ENCODE measurements at places on chromosomes 3 and 15.

DNA sequence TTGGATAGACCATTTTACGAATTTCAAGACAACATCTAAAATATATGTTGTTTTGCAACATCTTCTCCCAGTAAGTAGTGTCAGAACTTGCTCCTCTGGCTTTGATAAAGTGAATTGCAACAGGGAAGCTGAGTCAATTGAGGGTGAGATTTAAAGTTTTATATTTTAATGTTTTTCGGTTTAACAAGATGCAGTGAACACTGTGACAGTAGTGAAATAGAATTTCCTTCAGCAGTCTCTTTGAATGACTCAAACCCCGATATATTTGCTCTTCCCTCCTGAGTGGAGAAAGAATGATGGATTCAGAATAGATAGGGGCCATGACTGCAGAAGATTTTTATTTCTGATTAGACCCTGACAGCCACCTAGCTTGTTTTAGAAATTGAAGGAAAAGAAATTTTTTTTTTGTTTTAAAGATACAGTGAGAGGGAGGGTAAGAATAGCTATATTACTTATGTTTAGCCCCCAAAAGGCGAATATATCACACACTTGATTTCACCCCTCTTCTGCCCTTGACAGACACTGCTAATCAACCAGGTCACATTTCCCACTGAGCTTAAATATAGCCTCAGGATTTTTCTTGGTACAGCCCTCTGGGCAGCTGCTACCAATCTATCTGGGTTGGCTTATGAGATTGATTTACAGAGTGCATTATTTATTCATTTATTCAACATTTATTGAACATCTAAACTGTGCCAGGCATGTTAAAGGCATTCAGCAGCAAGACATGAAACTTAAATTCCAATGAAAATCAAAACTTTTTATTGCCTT lies 183.3 kb upstream of the ADAMTS9 start:
- DNase-seq: no peak

- DNase-seq: no peak
Observed at GRCh38 chr15:85929786-85930185, 135.1 kb upstream of the KLHL25 start.

- no peak for DNase-seq
Observed at GRCh38 chr3:159032311-159032710, 230.5 kb downstream of the MFSD1 start.

DNA sequence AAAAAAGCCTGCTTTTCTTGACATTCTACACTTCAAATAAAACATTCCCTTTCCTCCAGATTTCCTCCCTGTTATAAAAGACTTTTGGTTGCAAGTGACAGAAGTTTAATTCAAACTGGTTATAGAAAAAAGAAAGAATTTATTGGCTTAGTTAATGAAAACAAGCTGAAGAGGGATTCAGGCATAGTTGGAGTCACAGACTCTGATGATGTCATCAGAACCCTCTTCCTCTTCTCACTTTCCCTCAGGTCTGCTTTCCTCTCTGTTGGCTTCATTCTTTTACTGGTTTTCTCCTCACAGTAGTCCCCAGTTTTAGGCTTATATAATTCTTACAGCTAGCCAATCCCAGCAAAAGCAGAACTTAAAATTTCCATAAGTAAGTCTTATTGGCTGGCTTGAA lies 32.0 kb upstream of the MBNL1 start:
- peak; percentile 40 for DNase-seq

DNA sequence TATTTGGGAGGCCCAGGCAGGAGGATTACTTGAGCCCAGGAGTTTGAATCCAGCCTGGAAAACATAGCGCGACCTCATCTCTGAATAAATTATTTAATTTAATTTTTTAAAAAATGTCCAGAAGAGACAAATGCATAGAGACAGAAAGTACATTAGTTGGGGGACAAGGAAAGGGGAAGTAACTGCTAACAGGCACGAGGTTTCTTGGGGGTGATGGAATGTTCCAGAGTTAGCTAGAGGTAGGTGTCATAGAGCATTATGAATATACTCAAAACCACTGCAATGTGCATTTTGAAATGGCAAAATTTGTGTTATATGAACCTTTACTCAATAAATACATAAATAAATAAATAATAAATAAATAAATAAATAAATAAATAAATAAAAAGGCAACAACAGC lies 31.7 kb upstream of the CYP11A1 start:
- no peak for DNase-seq

DNA sequence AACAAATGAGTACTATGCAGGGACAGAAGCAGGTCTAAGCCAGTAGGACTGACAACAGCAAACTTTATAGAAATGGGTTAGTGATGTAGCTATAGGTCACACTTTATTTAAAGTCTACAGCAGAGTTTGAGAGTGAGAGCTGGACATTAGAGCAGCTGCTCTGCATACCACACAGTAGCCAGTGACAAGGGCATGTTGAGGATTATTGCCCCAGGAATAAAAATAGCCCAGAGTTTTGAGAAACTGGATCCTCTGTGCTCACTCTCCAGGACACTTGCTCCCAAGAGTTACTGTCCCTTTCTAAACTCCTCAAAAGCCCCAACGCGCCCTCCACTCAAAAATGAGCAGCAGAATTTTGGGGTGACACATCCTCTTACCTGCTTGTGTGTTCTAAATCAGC lies 21.1 kb downstream of the LRTM1 start:
- DNase-seq: no peak

DNA sequence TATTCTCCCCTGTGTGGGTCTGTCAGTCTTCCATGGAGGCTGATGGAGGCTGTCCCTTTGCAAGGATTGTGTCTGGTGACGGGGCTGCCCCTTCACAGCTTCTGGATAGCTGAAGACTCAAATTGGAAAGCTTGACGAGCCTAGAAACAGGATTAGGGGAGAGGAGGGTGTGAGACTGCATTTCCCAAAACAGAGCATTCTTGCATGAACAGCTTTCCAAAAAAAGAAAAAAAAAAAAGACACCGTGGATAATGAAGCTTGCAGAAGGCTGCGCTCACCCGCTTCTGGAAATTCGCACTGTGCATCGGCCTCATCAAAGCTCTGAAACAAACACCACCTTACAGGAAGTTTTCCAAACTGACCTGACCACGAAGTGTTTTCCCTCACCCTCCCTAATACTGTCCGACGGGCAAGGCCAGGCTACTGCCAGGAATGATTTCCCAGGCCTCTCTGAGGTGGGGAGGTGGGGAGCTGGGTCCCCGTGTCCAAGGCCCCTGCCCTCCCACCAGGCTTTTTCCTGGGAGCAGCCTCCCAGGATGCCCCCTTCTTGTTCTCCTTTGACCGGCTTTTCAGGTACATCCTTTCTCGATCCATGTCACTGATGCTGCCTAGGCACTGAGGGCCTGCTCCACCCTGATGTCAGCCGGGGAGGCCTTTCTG lies 24.9 kb upstream of the MUC4 start:
- DNase-seq: no peak

DNA sequence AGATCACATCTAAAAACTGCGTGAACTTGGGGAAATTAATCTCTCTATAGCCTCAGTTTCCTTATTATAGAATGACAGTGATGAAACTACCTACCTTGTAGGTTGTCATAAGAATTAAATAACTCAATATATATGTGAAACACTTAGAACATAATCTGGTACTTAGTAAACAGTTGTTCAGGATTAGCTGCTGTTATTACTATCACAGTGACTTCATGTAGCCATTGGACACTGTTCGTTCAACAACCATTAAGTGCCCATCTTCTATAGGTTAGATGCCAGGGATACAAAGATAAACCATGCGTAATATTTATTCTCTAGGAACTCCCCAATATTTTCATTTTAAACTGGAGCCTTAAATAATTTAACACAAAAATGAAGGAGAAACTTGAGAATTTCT lies 329.0 kb upstream of the PROK2 start:
- no peak for DNase-seq

- no peak for DNase-seq
Observed at GRCh38 chr3:133831966-133832801, 26.6 kb downstream of the SRPRB start.

Measured in fibroblast of skin of left biceps (primary cell).